MG63 (cell line): ENCODE measurements at places on chromosomes 3 and 15. TPM values are rescaled to one million over a fixed set of nuclear protein-coding genes. Genes with fewer than 3 reads are reported as not detected.
A peak's percentile ranks its signal among the peaks of the same experiment; 100 is the strongest.

Gene TOMM70
- 100 and 143 TPM in 2 replicates for total RNA-seq

Gene GOLGA8M
- total RNA-seq: 1.3 TPM in 1 of 2 replicates, not detected in the other

DNA sequence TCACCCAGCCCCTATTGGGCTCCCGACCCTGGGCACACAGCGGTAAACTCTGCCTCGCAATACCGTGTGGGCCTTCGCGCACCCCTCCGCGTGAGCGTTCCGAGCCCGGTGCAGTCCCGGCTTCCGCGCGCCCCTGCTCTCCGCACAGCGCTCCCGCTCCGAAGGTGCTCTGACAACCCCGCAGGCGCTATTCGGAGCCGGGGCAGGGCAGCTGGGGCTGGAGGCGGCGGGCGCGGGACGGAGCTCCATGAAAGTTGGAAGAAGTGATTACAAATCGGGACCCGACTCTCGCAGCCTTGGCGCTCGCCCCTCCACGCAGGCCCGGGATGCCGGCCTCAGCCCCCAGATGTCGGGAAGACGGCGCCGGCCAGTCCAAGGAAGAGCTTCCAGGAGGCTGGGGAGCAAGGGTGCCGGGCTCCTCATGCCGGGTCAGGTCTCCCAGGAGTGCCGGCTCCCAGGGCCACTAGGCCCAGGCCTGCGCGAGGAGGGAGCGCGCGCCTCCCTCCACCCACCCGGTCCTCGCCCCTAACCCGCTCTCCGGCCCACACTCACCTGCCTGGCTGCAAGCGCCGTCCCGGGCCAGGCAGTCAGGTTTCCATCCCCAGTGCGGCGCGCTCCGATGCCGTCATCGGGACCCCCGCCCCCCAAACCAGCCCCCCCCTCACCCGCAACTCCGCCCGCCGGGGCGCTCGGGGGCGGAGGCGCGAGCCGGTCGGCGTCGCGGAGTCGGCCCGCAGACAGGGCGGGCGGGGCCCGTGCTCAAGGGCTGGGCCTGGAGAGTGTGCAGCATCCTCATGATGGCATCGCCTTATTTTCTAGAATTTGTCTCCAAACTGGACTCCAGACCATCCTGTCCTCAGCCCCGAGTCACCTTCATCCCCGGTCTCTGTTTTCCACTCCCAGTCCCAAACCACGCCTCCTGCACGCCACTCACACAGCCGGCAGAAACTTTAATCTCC is at the start of gene KIF7:
TSS of gene KIF7 (minus strand) at position 621 of the 959 bp plus-strand sequence. CDS start 2,537 bp downstream, outside the sequence.
- peak; percentile 83 for DNase-seq

DNA sequence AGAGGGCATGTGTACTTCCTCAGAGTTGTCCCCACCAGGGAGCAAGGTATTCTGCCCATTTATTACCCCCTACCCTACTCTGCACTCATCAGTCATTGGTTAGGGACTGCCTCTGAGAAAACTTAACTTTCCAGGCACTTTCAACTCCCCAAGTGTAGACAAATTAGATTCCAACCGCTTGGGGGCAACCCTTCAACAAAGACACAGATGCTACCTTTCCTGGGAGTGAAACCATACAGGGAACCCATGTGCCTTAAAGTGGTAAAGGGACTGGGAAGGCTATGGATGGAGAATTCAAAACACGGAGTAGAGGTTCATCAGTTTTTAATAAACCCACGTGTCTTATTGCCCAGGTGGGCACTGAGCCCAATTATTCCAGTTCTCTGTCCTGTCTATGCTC is 19.4 kb upstream of the UBE2E2 start:
- peak; percentile 17 for DNase-seq

GRCh38 chr3:33383951-33384350 is 56.3 kb downstream of the UBP1 start:
- no peak for DNase-seq

DNA sequence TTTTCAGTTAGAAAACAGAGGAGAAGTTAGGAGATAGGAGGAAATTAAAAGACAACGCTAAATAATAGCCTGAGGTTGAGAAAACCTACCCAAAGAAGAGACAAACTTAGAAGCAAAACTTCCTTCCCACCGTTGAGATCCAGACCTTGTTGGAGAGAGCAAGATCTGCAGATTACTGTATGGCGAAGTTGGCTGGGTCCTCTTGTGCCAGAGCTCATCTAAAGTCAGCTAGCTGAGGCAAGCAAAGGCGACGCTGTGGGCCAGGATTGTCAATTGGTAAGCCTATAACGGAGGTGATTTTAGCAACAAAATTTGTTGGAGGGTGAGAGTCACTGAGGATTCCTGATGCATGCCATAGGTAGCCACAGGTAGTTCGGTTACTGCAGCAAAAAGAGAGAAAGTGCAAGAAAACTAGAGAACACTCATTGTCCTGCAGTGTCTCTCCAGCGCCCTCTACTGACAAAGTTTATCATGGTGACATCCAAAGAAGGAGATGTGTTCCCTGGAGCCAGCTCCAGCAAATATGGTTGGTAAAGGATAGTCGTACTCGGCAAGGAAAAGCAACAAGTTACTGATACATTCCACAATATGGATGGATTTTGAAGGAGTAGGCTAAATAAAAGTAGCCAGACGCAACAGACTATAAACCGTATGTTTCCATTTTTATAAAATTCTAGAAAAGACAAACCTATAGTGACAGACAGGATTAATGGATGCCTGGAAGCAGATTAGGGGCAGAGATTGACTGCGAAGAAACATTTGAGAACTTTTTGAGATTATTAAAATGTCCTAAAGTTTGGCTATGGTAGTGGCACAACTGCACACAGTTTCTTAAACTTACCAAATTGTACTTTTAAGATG is 9.8 kb upstream of the OR5K4 start:
- DNase-seq: peak; percentile 9

DNA sequence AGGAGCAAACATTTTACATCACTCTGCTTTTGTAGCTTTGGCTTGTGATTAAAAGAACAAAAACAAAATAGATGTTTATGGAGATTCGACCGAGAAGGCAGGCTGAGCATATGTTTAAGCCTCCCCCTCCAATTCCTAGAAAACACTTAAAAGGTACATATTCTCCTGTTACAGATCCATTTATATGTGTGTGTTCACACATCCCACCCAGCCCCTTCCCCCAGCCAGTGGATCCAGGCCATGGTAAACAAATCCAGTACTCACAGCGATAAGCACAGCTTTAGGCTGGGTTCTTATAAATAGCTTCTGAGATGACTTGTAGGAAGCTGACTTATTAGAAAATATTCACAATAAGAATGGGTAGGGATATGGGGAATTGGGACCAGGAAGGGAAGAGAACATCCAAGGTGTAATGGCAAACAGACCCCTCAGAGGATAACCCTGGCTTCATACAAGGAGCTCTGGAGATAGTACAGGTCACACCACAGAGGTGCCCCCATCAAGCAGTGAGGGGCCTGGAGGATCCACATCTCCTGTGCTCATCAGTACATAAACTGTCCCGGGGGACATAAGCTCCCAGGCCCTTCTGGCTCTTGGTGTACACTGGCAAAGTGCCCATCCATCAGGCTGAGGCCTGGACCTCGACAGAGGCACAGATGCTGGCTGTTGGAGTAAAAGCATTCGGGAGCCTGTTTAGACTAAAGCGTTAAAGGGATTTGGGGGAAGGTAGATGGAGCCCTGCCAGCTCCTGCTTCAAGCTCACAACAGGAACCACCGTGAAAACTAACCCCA is 70.0 kb upstream of the UBE2E1 start:
- DNase-seq: no peak

GRCh38 chr3:165645191-165645590 is 192.0 kb downstream of the BCHE start:
- no peak for DNase-seq

- no peak for DNase-seq
Observed at GRCh38 chr3:112477891-112478290, 21.4 kb downstream of the BTLA start.

DNA sequence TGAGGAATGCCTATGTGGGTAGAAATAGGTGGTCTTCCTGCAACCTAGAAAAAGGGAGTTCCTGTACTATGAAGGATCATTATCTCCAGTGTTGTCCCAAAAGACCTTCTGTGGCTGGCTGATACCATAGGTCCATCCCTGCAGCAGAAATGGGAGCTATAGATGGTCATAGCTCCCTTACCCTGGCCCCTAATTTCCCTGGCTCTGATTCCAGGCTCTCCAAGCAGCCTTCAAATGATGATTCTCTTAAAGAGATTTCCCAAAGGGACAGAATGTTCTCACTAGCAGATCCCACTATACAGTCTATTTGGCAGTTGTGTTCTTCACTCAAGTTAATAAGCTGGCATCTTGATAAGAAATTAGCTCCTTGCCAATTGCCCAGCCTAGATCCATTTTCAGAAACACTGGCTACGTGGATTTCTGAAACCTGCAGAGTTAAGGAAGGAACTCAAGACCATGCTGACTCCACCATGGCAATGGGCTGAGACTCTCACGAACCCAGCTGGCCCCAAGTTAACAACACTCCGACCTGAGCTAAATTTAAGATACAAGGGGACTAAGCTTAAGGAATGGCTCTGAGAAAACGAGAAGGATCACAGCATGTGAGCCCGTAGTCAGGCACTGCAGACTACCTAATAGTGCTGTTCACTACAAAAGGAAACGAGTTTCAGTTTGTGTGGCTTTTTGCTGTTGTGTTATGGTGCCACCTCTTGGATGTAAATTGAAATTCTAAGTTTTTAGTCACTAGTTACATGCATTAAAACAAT is 11.4 kb downstream of the C15orf40 start:
- DNase-seq: peak; percentile 7

- peak; percentile 44 for DNase-seq
Observed at GRCh38 chr3:11290743-11291680, 18.8 kb downstream of the ATG7 start.

DNA sequence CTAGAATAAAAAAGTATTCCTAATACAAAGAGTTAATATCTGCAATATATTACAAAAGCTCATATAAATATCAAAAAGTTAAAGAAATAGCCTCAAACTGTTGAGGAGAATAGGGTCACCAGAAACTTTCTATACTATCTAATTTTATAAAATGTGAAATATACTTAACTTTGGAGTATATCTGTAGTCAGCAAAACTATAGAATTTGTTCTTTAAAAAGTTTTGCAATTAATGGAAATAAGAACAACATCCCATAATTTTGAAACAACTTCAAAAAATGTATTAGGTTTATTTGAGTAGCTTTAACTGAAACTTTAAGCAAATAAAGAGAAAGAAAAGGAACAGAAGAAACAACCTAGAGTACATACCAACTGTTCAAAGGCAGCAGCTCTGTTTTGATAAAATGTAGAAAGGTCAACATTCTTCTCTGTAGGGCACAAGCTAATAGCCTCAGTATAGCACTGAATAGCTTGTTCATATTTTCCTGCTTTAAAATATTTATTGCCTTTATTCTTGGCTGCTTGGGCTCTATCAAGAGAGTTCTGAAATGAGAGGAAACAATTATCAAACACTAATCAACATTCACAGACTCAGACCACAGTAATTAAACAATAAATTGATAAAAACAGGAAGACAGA is 14.3 kb downstream of the TOMM70 start:
- DNase-seq: no peak
